ENCODE measurements at places on chromosomes 5 and 9.
A peak's percentile ranks its signal among the peaks of the same experiment; 100 is the strongest.

DNA sequence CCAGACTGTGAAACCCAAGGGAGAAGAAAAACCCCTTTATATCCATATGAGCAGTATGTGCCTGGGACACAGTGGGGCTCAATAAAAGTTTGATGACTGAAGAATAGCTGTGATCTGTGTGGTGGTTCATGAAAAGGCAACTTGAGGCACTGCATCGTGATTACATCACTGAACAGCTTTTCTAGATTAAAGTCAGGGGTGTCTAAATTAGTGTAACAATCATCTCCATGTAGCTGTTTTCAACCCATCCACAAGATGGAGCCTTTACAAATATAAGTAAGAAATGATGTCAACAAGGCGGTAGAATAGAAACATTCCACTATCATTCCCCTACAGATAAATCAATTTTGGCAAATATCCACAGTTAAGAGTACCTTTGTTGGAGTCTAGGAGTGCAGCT is 55.5 kb downstream of the PRRC1 start:
- H3K27me3 ChIP-seq = no peaks in the 10 kb centered on the region
- H3K4me1 ChIP-seq = peaks cover 15% of the 10 kb centered on the region
- H3K27ac ChIP-seq = no peak overlapping the region
- H3K4me3 ChIP-seq = no peak overlapping the region
- no peak for DNase-seq
- H3K36me3 ChIP-seq = no peaks in the 10 kb centered on the region

DNA sequence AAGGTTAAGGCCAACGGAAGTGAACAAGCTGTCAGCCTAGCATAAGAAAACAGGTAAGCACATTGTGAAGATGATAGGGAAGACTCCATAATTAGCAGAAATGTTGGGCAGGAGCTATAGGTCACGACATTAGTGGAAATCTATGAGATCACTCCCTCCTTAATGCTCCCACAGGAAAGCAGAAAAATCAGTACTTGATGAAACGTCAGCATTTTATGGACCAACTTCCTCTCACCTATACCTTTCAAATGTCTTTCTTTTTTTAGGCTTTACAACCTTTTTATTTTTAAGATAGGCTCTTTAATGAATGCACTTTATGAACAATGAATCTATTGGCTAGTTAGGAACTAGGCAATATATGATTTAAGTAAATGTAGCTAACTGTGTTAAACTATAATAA is 29.4 kb upstream of the HCN1 start:
- no peaks in the 10 kb centered on the region for H3K4me1 ChIP-seq
- H3K27ac ChIP-seq = no peak overlapping the region
- no peak overlapping the region for H3K4me3 ChIP-seq

- H3K27me3 ChIP-seq = no peaks in the 10 kb centered on the region
- H3K4me3 ChIP-seq = no peak overlapping the region
- DNase-seq = no peak
- H3K36me3 ChIP-seq = no peaks in the 10 kb centered on the region
Measured at GRCh38 chr9:29449306-29449705, 1876.0 kb upstream of the C9orf72 start.

GRCh38 chr5:102823441-102823874 is 68.4 kb downstream of the PAM start:
- DNase-seq = no peak
- H3K36me3 ChIP-seq = no peaks in the 10 kb centered on the region
- no peak overlapping the region for H3K27ac ChIP-seq

DNA sequence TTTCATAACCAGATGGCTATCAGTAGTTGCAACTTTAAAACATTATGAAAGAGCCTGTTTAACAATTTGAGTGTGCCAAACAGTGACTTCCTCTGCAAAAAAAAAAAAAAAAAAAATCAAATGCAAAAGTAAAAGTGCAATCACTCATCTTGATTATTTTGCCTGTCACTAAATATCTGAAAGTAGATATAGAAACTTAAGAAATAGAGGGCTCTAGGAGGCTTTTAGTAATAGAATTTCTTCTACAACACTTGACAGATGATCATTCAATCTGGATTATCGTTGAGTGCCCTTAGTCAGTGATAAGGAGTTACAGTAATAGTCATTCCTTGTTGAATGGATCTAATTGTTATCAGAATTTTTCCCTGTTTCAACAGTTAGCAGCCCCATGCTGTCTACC is 101.8 kb downstream of the CETN3 start:
- H3K4me3 ChIP-seq = no peak overlapping the region
- H3K4me1 ChIP-seq = peaks cover 16% of the 10 kb centered on the region
- H3K27ac ChIP-seq = no peak overlapping the region
- no peaks in the 10 kb centered on the region for H3K27me3 ChIP-seq
- H3K36me3 ChIP-seq = no peaks in the 10 kb centered on the region
- DNase-seq = no peak

DNA sequence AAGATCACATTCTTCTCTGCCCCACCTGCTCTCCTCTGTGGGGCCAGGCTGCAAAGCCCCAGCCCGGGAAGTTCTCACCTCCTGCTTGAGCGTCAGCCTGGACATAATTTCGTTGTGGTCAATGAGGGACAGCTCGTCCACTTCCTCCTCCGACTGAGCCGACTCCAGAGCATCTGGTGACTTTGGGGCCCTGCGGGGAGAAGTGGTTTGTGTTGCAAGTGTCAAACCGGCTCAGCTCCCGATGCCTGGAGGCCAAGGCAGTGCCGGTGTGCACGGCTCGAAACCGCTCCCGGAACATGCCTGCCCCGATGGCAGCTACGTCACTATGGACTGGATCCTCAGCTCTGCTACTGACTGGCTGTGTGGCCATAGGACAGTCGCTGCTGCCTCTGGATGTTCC is 52.8 kb downstream of the PRRT1B start:
- H3K36me3 ChIP-seq = peaks cover 35% of the 10 kb centered on the region

GRCh38 chr5:101532430-101532829 is 629.3 kb upstream of the ST8SIA4 start:
- H3K4me1 ChIP-seq = no peaks in the 10 kb centered on the region
- H3K36me3 ChIP-seq = no peaks in the 10 kb centered on the region
- H3K27ac ChIP-seq = no peak overlapping the region
- no peak overlapping the region for H3K4me3 ChIP-seq
- no peaks in the 10 kb centered on the region for H3K27me3 ChIP-seq

- no peak overlapping the region for H3K27ac ChIP-seq
- no peaks in the 10 kb centered on the region for H3K27me3 ChIP-seq
- DNase-seq = no peak
- H3K4me3 ChIP-seq = no peak overlapping the region
Measured at GRCh38 chr5:113083481-113083880, 106.9 kb downstream of the DCP2 start.

DNA sequence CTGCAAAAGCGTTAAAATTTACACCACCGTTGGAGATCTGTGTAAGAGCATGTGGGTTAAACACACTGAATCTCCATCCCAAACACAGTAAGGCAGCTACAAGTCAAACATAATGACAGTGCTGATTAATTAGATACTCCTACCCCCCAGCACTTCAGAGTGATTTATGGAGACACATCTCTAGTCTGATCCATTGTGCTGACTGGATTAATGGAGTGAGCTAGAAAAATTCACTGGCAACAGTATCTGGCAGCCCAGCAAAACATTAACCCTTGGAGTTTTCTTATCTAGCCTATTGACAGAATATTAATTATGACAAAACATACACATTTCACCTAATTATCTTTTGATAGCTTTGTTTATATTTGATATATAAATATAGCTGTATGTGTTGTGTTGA is 188.6 kb upstream of the ISL1 start:
- H3K4me1 ChIP-seq = no peaks in the 10 kb centered on the region
- no peak overlapping the region for H3K4me3 ChIP-seq
- H3K27me3 ChIP-seq = no peaks in the 10 kb centered on the region
- no peak for DNase-seq
- no peak overlapping the region for H3K27ac ChIP-seq
- no peaks in the 10 kb centered on the region for H3K36me3 ChIP-seq

DNA sequence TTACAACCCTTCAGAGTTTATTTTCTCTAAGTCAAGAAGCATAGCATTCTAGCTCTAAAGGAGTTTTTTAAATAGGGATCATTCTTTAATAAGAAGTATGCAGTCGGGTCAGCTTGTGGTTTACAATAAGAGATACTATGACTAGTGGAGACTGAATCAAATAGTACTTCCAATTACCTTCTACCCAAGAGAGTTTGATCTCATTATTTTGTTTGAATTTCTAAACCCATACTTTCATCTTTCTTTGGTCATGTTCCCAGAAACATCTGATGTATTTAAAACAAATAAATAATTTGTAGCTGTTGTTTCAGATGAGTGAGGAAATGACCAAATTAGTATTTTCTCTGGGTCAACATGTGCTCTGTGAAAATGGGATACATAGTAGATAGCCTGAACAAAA is 160.2 kb upstream of the CDH6 start:
- DNase-seq = no peak
- no peak overlapping the region for H3K27ac ChIP-seq
- H3K4me1 ChIP-seq = no peaks in the 10 kb centered on the region

DNA sequence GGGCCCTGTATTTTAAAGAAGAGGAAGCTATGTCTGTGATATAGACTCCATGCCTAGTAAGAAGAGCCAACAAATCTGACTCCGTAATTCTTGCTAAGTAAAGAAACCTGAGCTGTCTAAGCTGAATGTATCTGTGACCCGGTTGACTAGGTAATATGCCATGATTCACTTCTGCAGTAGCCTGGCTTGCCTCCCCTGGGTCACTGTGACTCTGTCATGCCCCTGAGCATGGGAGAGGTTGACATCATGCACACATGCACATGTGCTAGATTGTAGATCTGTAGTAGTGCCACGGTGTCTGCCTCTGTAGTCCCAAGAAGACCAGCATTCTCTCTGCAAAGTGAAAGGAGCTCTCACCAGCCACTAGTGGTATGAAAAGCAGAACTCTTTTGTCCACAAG is 9.1 kb downstream of the SLC22A5 start:
- DNase-seq = no peak
- H3K27ac ChIP-seq = no peak overlapping the region
- H3K27me3 ChIP-seq = no peaks in the 10 kb centered on the region
- no peaks in the 10 kb centered on the region for H3K4me1 ChIP-seq
- H3K36me3 ChIP-seq = peaks cover 6% of the 10 kb centered on the region
- no peak overlapping the region for H3K4me3 ChIP-seq

- H3K36me3 ChIP-seq = peaks cover 3% of the 10 kb centered on the region
- peaks cover 47% of the 10 kb centered on the region for H3K4me1 ChIP-seq
- no peak overlapping the region for H3K4me3 ChIP-seq
- H3K27ac ChIP-seq = peak overlapping the region; percentile 95
- no peak for DNase-seq
Measured at GRCh38 chr9:137190315-137190856, 1.9 kb downstream of the SSNA1 start.

- H3K27ac ChIP-seq = no peak overlapping the region
- no peaks in the 10 kb centered on the region for H3K36me3 ChIP-seq
- H3K4me1 ChIP-seq = no peaks in the 10 kb centered on the region
- no peaks in the 10 kb centered on the region for H3K27me3 ChIP-seq
Measured at GRCh38 chr9:115353681-115354080, 235.7 kb upstream of the TNC start.

- H3K4me1 ChIP-seq = no peaks in the 10 kb centered on the region
- no peaks in the 10 kb centered on the region for H3K27me3 ChIP-seq
- no peak overlapping the region for H3K4me3 ChIP-seq
- peak; percentile 9 for DNase-seq
- no peaks in the 10 kb centered on the region for H3K36me3 ChIP-seq
Measured at GRCh38 chr5:179281694-179282093, 63.6 kb downstream of the ADAMTS2 start.

DNA sequence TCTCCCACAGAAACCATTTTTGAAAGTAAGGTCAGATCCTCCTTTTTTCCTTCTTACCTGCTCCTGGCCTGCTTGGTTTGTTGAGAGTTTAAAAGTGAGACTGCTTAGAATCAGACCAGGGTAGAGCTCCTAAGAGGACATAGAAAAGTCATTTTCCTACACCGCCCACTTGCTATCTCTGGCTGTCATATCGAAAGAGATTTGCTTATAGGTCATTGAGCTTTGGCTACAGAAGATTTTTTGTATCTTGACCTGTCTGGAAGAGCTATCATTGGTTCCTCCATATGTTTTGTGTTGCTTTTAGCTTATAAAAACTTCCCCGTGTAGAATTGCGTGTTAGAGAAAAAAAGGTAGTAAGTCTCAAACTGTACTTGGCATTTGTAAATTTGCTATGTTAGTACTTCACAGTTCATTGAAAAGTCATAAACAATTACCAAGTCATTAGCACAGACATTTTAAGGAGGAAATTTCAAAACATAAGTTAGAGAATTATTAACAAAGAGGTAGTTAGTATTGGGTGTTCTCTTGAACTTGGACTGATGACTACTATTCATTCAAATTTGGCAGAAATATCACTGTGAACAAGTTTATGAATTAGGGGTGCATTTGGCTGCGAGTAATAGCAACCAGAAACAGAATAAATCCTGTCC is 96.6 kb downstream of the MAN2A1 start:
- no peak overlapping the region for H3K27ac ChIP-seq
- no peak overlapping the region for H3K4me3 ChIP-seq
- peaks cover 4% of the 10 kb centered on the region for H3K36me3 ChIP-seq
- no peaks in the 10 kb centered on the region for H3K4me1 ChIP-seq
- no peaks in the 10 kb centered on the region for H3K27me3 ChIP-seq

DNA sequence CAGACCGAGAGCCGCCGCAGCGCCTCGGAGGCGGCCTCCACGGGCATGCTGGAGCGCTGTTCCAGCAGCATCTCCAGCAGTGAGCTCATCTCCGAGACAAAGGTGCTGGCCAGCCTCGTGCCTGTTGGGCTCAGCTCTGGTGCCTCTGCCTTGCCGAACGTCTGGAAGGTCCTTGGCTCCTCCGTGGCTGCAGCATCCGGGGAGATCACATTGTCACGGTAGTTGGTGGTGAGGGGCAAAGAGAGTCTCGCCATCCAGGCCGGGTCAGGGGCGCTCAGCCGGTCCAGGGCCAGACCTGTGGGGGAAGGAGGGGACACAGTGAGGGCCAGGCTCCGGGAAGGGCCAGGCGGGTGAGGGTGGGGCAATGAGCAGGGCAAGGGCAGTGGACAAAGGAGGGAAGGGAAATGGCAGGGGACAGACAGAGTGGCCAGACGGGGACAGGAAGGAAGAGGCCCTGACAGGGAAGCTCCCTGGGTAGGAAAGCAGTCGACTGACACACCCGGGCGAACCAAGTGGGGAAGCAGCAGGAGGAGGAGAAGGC is 12.4 kb downstream of the PCDH12 start:
- H3K4me1 ChIP-seq = peaks cover 10% of the 10 kb centered on the region
- H3K27ac ChIP-seq = no peak overlapping the region

- H3K36me3 ChIP-seq = peaks cover 5% of the 10 kb centered on the region
- DNase-seq = no peak
- no peak overlapping the region for H3K27ac ChIP-seq
- H3K4me3 ChIP-seq = no peak overlapping the region
Measured at GRCh38 chr9:112856200-112856599, 34.5 kb downstream of the SLC46A2 start.

GRCh38 chr5:44842496-44843282 is 33.9 kb downstream of the MRPS30 start:
- H3K27ac ChIP-seq = no peak overlapping the region
- DNase-seq = no peak
- no peak overlapping the region for H3K4me3 ChIP-seq
- no peaks in the 10 kb centered on the region for H3K27me3 ChIP-seq

- H3K27ac ChIP-seq = peak overlapping the region; percentile 88
- no peaks in the 10 kb centered on the region for H3K27me3 ChIP-seq
- peaks cover 16% of the 10 kb centered on the region for H3K4me1 ChIP-seq
Measured at GRCh38 chr9:129954868-129955550, 88.0 kb downstream of the FNBP1 start.

Measured in sigmoid colon (tissue), 7 donors.